ENCODE measurements at places on chromosomes 1 and 21.

DNA sequence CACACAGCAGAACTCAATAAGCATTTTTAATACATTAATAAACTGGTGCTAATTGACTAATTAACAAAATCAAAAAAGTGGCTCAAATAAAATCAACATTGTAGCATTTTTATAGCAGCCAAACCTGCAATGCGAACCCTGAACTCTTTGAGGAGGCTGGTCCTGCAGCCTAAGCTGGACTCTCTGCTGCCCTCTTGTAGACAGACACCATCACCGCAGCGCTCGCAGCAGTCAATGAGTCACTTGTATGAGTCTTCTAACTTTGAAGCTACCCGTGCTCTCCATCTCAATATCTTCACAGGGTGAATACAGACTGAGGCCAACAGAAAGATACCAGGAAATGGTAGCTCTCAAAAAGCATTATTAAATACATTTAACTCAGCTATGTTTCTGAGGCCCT lies 9.7 kb upstream of the KRTAP7-1 start:
- peak; percentile 19 for DNase-seq

DNA sequence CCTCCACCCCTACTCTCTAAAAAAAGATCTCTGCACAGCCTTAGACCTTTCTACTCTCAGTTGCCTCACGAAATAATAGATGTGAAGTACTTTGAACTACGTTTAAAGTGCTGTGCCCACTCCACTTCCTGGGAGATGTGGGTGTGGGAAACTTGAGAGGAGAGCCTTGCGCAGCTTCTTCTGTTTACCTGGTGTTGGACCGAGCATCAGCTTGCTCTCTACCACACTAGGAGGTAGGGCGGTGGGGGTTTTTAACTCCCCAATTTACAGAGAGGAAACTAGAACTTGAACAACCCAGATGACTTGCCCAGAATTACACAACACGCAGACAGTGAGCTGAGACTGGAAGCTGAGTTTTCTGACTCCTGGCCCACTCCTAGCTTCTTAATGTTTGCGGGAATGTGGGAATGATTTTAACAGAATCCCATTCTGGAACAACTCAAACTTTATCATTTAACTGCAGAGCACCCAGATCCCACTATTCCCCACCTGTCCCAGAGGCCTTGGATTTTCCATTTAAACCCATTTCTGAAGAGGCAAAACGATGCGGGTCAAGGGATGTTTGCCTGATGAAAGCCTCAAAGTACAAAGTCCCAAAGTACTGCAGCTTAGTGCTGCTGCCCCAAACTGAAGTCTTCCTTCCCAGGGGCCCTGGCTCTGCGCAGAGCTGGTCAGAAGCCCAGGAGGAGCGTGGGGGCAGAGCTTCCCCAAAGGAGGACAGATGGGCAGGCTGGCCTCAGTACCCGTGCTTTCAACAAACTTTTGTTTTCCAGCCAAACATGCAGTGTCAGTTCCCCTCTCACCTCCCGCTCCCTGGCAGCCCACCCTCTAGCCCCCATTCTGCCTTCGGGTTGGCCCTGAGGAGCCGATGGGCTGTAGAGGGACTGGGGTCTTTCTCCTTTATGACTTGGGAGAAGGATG lies 19.0 kb downstream of the BTG2 start:
- no peak for DNase-seq

DNA sequence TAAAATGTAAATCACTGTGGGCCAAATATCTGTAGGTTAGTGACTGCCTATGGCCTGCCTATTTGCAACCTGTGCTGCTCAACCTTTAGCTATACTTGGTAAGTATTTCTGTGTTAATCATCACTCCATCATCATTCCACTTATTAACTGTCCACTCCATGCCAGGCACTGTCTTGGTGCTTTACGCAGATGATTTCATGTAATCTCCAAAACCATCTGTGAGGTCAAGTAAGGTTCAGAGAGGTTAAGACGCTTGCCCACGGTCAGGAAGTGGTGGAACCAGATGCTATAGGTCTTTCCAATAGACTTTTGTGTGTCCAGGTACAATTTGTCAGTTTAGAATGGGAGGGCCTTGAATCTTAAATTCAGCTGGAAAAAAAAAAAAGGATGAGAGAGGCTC lies 10.8 kb upstream of the PHACTR4 start:
- DNase-seq, result no peak

DNA sequence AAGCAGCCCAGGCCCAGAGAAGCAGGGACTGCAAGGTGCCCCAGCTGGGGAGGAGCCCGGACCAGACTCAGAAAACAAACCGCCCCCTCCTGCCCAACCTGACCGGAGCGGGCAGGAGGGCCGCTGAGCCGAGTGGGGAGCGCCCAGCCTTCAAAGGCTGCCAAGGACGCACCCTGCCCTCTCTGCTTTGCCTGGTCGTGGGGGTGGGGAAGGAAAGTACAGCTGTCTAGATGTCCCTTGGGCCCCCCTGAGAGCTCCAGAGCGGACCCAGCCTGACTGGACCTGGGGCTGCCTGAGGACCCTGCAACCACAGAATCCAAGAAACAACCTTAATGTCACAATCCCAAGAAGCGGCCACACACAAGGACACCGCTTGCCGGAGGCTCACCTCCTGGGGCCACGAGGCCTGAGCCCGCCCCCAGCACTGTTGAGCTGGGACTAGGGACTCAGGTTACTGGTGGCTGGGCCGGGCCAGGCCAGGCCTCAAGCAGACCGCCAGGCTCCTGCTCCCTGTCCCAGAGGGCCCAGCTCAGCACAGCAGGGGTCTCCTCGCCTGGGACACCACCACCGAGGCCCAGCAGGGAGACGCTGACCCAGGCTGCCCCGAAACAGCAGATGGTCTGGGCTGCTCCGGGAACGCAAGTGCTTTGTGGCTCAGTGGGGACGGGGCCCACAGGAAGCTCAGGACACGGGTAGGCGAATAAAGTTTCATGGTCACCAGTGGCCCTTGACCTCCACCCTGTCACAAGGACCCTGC lies 1.4 kb downstream of the DVL1 start:
- DNase-seq, result peak; percentile 41

- no peak for DNase-seq
Observed at GRCh38 chr1:236257216-236257615, 24.5 kb downstream of the ERO1B start.

DNA sequence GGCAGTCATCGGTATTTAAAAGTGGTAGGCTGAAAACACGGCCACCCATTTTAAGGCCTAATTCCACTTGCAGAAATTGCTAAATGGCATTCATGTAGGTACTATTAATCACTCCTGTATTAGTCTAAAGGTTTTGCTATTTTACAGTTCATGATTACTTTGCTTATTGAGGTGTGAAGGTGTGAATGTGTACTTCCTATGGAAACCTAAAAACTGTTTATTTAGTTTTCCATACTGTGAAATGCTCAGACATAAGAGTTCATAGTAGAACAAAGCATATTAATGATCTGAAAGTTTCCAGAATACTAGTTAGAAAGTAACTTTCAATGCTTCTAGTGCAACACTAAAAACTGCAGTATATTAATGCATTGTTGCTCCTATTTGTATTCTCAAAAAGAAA lies 69.8 kb downstream of the ITGB3BP start:
- DNase-seq, result no peak

DNA sequence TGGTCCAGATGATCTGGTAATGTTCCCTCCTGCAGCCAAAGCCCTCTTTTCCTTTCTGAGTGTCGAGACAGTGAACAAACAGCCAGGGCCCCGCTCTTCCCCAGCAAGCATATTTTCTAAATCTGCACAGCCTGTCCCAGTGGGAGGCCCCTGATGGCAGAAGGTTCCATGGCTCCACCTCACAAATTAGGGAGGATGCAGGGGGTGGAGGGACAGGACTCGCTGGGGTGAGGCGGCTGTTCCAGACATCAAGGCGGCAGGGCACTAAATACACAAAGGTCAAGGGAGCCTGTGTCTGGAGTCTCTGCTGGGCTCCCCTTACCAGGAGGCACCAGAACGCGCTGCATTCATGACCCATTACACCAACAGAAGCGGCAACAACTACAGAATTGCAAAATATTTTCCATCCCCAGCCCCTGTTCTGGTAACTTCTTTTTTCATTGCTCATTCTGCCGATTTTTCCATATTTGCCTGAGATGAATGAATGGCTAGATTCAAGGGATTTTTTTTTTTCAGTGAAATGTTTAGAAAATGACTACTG lies 27.0 kb upstream of the PRELP start:
- no peak for DNase-seq

GRCh38 chr1:110511436-110511835 lies 7.5 kb downstream of the KCNA10 start:
- no peak for DNase-seq

DNA sequence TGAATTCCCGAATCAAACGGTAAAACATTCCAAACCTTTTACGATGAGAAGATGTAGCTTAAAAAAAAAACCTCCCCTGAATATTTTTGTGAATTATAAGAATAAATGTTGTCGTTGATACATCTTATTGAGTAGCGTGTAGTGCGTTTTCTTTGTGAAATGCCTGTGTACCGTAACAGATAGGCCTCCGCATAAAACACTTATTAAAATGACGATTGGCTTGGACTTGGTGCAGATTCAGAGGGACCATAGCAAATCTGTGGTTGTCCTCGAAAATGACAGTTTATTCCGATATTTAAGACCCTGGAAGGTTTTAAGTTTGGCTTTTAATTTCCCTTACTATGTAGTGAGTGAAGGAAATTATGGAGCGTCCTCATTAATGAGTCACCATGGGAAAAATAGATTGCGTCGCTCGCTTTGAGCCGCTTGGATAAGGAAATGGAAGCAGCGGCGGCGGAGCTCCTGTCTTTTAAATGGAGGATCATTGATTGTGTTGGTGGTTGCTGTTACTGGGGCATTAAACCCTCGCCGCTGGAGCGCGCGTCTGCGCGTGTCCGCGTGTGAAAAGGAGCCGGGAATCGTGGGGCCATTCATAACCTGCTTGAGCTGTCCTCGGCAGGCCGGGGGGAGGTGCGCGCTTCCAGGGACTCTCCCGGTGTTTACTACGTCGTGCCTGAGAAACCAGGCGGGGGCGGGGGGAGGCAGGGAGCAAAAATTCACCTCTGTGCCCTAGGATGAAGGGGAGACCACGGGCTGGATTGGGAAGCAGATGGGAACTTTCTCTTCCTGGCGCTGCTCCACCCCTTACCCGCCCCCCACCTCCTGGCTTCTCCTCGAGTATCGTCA lies 1.6 kb downstream of the SPEN start:
- DNase-seq, result peak; percentile 63

- DNase-seq, result no peak
Observed at GRCh38 chr21:36709868-36710728, 11.2 kb downstream of the SIM2 start.

DNA sequence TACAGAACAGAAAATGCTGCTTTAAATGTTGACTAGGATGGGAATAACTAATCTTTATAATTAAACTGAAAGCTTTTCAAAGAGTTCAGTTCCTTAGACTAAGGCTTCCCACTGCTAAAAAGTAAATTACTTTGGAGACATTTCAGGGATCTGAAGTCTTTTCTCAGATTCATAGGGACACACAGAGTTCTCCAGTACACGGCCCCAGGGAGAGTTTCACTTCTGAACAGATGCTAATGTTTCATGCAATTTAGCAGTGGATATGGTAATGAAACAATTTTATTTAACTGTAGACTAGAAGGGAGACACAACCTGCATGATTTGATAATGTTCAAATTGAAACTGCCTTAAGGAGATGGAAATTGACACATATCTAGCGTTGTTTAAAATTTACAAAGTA lies 1282.6 kb downstream of the NCAM2 start:
- DNase-seq, result no peak
